ENCODE measurements at places on chromosomes 7 and 10.

- no peak for DNase-seq
These were observed 212.3 kb downstream of the FANK1 start for GRCh38 chr10:126108693-126109092.

- no peak for DNase-seq
These were observed 335.9 kb downstream of the GFRA1 start for GRCh38 chr10:115936926-115937767.

GRCh38 chr10:21927631-21928353, 75.7 kb downstream of the DNAJC1 start:
- no peak for DNase-seq

DNA sequence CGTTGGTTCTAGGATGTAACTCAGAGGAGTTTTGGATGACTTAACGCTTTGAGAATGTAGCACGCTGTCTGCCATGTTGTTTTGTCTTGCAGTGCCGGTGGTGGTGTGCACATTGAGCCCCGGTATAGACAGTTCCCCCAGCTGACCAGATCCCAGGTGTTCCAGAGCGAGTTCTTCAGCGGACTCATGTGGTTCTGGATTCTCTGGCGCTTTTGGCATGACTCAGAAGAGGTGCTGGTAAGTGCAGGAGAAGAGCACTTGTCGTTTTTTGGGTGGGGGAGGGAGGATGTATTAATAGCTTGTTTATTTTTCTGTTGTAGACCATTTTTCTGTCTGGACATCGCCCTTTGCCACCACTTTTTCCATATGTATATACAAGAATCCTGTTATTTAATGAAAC, 6.3 kb downstream of the NDUFB2 start:
- DNase-seq: no peak

GRCh38 chr7:121372376-121373010, 23.6 kb downstream of the FAM3C start:
- peak; percentile 43 for DNase-seq

DNA sequence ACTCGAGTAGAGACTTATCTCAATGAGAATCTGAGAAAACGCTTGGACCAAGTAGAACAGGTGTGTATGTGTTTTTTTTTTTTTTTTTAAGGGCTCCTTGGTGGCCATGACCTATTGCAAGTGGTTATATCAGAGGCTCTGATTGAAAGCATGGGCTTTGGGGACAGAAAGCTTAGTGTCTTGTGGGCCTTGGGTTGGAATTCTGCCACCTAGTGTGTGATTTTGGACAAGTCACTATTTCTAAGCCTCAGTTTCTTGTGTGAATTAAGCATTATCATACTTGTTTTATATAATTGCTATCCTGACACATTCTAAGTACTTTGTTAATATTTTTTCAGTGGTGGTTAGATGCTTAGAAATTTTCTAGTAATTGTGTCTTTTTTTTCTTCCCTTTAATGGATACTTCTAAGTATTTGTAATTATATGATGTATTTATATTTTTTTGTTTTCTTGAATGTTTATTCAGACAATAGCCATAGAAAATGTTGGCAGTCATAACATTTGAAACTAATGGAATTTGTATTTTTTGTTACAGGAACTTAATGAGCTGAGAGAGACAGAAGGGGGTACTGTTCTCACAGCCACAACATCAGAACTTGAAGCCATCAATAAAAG, 33.1 kb downstream of the SMC3 start:
- peak; percentile 41 for DNase-seq

GRCh38 chr7:46515844-46516590, 594.9 kb upstream of the IGFBP3 start:
- DNase-seq: no peak

DNA sequence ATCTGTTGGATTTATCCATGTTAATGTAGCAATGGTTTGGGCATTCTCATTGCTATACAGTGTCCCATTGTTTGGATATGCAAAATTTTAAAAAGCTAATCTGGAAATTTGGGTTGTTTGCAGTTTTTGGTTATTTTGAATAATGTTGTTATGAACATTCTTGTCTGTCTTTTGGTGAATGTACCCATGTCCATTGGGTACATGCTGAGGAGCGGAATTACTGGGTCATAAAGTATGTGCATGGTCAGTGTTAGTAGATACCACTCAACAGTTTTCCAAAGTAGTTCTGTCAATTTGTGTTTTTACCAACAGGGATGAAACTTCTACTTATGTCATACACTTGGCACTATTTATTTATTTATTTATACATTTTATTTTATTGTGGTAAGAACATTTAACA, 153.9 kb downstream of the LRMDA start:
- no peak for DNase-seq

- no peak for DNase-seq
These were observed 81.3 kb upstream of the LRRN3 start for GRCh38 chr7:111009526-111010040.
